Endothelial cell of umbilical vein (primary cell): ENCODE measurements at places on chromosomes 1 and 21. TPM values are rescaled to one million over a fixed set of nuclear protein-coding genes. Genes with fewer than 3 reads are reported as not detected.
A peak's percentile ranks its signal among the peaks of the same experiment; 100 is the strongest.

DNA sequence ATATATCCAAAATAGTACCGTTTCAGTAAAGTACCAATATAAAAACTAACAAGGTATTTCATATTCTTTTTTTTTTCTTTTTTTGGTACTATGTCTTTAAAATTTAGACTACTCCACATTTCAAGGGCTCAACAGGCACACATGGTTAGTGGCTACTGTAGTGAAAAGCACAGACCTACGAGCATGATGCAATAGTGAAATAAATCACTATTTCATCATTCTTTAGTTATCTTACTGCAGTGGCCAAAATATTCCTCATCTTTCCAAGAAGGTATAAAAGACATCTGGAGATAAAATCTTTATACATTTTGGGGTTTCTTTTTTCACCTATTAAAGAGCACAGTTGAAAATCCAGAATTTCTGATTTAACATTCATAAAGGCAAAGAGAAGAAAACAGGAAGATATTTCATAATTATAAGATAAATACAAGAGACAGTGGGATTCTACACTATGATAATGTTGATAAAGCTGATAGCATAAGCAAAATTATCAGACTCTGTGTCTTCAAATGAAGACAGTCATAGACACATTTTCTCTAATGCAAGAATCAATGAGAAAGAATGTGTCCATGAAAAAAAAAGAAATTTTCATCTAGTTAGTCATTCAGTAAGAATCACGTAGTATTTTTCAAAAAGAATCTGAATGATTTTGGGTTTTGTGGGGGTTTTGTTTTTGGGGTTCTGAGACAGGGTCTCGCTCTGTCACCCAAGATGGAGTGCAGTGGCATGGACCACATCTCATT lies 41.9 kb downstream of the CEP170 start:
- DNase-seq, result no peak

- DNase-seq, result no peak
These were observed 896.3 kb downstream of the TTLL7 start for GRCh38 chr1:83102630-83103071.

DNA sequence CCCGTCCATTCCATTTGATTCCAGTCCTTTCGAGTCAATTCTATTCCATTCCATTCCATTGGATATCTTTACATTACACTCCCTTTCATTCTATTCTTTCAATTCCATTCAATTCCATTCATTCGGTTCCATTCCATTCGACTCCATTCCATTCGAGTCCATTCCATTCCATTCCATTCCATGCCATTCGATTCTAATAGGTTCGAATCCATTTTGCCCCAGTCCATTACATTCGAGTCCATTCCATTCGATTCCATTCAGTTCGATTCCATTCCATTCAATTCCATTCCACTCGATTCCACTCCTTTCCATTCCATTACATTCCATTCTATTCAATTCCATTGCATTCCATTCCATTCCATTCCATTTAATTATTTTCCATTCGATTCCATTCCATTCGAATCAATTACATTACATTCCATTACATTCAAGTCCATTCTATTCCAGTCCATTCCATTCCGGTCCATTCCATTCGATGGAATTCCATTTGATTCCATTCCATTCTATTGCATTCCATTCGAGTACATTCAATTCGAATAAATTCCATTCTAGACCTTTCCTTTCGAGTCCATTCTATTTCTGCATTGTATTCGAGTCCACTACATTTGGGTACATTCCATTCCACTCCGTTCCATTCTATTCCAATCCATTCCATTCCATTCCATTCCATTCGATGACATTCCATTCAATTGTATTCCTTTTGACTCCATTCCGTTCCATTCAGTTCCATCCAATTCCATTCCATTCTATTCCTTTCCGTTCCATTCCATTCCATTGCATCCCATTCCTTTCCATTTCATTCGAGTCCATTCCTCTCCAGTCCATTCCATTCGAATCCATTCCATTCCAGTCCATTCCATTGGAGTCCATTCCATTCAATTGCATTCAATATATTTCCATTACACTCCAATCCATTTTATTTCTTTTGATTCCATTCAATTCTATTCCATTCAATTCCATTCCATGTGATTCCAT lies 2604.8 kb upstream of the TPTE start:
- DNase-seq, result no peak

GRCh38 chr1:226649244-226649643 lies 89.8 kb downstream of the ITPKB start:
- DNase-seq, result no peak

DNA sequence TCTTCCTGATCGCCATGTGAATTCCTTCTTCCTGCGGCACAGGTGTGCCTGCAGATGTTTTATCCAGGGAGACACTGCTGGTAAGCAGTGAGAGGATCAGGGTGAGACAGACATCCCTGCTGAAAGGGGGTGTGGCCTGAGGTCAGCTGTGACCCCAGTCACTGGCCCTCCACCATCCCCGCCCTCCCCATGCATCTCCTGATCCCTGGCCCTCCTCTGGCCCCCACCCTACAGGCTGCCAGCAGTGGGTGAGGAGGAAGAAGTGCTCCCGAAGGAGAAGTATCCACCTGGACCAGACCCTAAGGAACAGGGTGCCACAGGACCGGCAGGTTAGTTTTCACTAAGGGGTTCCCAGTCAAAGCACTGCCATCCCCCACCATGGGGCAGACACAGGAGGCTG lies 85.3 kb downstream of the GLIS1 start:
- DNase-seq, result no peak

- DNase-seq, result no peak
These were observed 118.7 kb downstream of the SIK1 start for GRCh38 chr21:43308101-43308814.

- DNase-seq, result no peak
These were observed 77.7 kb downstream of the RAVER2 start for GRCh38 chr1:64822621-64823020.

DNA sequence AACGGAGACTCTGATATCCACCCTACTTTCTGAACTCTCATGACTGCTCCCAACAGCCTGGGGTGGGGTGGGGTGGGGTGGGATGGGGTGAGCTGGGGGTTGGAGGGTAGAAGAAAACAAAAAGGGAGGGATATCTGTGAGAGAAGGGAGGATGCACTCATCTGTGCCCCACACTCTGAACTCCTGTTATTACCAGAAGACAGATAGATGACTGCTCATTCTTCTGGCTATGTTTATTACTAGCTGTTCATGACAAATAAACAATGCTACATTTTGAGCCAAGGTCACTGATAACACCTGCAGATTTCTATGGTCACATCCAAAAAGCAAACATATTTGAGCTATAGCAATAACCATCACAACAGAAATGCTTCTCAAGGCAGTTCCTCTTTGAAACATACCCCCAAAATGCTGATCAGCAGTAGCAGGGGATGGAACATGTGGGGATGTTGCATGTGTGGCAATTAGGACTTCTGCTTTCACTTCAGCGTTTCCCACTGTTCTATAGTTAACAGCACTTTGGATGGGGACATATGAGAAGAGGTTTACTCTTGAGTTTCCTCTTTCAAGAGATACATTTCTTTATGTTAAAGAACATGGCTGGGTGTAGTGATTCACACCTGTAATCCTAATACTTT lies 43.3 kb downstream of the GPR3 start:
- no peak for DNase-seq

GRCh38 chr1:40389322-40389803 lies 15.8 kb downstream of the SMAP2 start:
- DNase-seq, result no peak

GRCh38 chr1:72547412-72547811 lies 265.1 kb upstream of the NEGR1 start:
- DNase-seq, result no peak

DNA sequence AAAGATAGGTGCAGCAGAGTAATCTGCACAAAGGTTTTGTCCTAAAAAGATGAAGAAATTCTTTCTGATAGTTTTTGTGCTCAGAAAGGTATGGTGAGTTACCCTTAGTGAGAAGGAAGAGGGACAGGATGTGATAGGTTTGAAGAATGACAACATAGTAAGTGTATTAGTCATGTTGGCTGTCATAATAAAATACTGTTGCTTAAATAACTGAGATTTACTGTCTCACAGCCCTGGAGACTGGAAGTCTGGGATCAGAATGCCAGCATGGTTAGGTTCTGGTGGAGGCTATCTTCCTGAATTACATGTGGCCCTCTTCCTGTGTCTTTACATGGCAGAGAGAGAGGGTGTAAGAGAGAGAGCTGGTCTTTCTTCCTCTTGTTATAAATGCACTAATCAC lies 965.2 kb downstream of the TTLL7 start:
- peak; percentile 25 for DNase-seq

GRCh38 chr1:103900005-103900404 lies 150.3 kb downstream of the AMY1C start:
- no peak for DNase-seq

- DNase-seq, result no peak
These were observed 9.4 kb downstream of the KIRREL1 start for GRCh38 chr1:158002631-158003405.

GRCh38 chr1:3141129-3141528 lies 72.1 kb downstream of the PRDM16 start:
- DNase-seq, result no peak

DNA sequence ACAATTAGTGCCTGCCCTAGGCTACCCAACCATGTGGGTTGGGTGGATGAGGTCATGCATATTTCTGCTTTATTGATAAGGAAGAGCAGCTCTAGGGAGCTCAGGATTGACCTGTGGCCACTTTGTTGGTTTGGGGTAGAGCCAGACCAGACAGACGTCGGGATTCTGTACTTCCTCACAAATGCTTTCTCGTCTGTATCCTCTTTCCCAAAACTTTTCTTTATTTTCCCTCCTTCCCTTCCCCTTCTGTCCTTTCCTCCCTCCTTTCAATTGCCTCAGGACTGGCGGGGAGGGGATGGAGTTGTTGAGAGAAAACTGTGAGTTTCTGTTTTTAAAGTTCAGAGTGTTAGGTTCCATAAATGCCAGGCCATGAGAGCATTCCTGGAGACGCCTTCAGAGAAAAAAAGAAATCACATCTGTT lies 68.0 kb downstream of the UCK2 start:
- DNase-seq, result peak; percentile 34

GRCh38 chr21:42277593-42277992 lies 37.6 kb downstream of the TFF3 start:
- DNase-seq, result peak; percentile 77

GRCh38 chr1:225940385-225941151 lies 452 bp downstream of the LEFTY2 start:
- DNase-seq, result no peak

DNA sequence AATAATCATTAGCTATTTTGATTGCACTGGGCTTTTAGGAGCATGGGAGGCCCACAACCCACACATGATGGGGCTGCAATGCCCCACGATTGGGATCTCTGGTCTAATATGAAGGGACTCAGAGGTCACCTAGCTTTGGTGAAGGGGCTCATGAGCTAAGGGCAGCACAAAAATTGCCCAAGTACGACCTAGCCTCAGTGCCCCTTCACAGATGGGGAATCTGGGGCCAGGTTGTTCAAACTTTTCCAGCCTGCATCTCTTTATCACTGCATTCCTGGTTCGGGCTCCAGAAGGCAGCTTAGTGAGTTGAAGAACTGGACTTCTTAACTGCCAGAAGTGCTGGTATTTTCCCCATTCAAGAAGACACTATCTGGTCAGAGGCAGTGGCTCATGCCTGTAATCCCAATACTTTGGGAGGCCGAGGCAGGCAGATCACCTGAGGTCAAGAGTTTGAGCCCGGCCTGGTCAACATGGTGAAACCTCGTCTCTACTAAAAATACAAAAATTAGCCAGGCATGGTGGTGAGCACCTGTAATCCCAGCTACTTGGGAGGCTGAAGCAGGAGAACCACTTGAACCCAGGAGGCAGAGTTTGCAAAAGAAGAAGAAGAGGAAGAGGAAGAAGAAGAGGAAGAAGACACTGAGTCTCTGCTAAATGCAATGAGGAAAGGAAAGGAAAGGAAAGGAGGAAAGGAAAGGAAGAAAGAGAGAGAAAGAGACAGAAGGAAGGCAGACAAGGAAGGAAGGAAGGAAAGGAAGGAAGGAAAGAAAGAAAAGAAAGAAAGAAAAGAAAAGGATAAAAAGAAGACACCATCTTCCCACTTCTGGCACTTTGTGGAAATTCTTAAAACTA lies 258.5 kb upstream of the IRF2BP2 start:
- no peak for DNase-seq

GRCh38 chr21:45132841-45133573 lies 58.6 kb downstream of the ADARB1 start:
- peak; percentile 46 for DNase-seq

GRCh38 chr1:17197696-17198095 lies 7.2 kb upstream of the PADI1 start:
- no peak for DNase-seq

DNA sequence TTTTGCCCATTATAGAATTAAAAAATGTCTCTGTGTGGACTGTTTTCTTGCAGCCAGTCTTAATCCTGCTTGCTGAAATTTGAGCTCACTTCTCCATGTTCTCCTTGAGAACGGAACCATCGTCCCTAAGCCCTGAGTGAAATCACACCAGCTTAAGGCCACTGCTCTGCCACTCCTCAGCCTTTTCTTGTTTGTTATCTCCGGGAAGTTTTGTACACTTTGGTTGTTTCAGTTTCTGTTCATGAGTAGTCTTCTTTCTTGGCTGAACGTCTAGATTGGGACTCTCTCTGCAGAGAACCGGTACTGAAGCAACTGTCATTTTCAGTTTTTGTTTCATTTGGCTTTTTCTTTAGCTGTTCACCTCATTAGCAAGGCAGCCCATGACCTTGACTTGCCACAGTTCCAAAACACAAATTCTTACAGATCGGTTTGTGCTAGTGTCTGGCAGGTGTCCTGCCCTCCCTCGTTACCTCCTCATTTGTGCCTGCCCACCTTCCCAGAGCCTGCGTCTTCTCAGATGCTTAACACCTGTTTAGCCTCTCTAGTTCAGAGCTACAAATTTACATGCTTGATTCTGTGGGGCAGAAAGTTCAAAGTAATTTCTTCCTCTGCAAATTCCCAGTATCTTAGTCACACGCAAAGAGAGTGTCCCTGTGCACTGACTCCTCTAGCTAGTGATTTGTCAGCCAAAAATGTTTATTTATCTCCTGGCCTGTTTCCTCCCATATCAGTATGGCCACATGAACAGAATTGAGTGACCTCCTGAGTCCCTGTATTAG lies 12.4 kb downstream of the PSEN2 start:
- no peak for DNase-seq

- DNase-seq, result no peak
These were observed 25.0 kb downstream of the PRDX6 start for GRCh38 chr1:173502104-173502503.

JAM2 gene
- 0.14 and 0.29 TPM in 2 replicates for polyA plus RNA-seq

TTC34 gene
- 0.08 TPM in 2 replicates for polyA plus RNA-seq

C1orf185 gene
- not detected in 2 replicates for polyA plus RNA-seq

SH2D1B gene
- not detected in 2 replicates for polyA plus RNA-seq

WNT2B gene
- polyA plus RNA-seq, result 0.92 and 1.5 TPM in 2 replicates

RGS7 gene
- 0.33 and 0.43 TPM in 2 replicates for polyA plus RNA-seq

RYR2 gene
- polyA plus RNA-seq, result not detected in 2 replicates

ESRRG gene
- polyA plus RNA-seq, result not detected in 2 replicates

OR2L5 gene
- polyA plus RNA-seq, result not detected in 2 replicates
